Activated CD4-positive, CD25-positive, alpha-beta regulatory T cell treated with anti-CD3 and anti-CD28 coated beads, Interleukin-2, amount 50 U/mL, for 24 hours (primary cell): ENCODE measurements at places on chromosomes 11 and 22.

- ATAC-seq = peak; percentile 37
Measured at GRCh38 chr11:57460022-57460757, at the start of gene RTN4RL2. Gene RTN4RL2 (plus strand): TSS chr11:57460528. CDS start chr11:57460866, 338 bp downstream.

DNA sequence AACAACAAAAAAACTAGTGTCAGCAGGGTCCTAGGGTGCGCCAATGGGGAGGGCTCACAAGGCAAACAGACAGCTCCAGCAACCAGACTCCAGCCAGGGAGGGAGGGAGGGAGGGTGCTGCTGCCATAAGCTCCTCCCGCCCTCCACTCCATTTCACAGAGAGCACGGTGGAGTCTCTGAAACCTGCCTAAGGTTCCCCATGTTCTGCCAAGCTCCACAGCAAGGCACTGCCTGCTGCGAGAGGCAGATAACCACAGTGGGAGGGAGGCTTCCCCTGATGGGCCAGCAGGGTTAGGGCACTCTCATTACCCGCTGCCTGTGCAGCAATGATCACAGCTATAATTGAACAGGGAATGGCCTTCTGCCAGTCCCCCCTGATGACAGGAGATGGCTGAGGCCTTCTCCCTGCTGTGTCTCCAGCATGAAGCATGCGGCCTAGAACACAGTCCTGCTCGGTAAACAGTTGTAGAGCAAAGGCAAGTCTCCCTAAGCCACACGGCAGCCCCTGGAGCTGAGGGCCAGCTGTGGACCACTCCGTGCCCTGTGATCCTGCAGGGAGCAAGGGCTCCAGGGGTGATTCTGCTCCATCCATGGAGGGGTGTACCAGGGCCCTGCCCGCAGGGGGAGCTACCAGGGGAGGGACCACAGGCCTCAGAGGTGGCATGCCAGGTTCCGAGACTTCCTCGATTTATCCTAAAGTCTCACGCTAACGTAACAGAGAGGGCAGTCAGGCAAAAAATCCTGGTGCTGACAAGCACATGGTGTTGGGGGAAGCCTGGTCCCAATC lies 42.9 kb downstream of the PC start:
- ATAC-seq = no peak

GRCh38 chr11:43404836-43405479 lies 46.2 kb downstream of the TTC17 start:
- no peak for ATAC-seq

GRCh38 chr22:28949788-28950187 lies 66.4 kb downstream of the ZNRF3 start:
- no peak for ATAC-seq

GRCh38 chr11:728901-729491 lies 18.3 kb upstream of the TALDO1 start:
- no peak for ATAC-seq

GRCh38 chr22:44783581-44783980 lies 31.2 kb downstream of the ARHGAP8 start:
- ATAC-seq = no peak

DNA sequence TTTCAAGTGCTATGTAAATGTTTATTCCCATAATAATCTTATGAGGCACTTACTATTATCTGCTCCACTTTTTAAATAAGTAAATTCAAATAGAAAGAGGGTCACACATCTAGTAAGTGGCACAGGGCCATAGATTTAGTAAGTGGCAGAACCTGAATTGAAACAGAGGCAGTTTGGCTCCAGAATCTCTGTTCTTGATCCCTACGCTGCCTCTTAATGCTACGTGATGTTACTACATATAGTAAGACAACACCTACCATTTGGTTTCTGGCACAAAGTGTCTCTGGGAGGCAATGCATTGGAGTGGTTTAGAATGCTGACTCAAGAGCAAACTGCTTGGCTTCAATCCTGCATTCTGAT lies 1018.3 kb downstream of the DLG2 start:
- ATAC-seq = no peak

DNA sequence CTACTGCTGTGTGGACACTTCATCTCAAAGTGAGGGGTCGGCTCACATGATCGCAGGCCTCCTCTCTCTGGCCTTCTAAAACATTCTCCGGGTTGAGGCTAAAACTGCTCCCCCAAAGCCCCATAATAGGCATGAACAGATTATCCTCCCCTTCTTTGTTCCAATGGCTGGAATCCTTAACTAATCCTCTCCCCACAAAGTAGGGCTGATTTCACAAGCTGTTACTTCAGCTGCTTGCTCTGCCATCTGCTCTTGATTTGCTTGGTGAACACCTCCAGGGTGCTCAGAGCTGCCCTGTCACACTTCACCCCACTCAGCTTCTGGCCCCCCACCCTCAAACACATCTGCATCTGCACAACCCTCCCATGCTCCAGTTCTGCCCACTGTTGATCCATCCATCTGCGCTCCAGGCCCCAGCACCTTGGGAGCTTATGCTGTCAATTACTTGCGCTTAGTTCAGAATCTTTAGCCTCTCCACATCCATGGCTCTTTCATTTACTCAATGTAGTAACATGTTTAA lies 173.1 kb upstream of the API5 start:
- ATAC-seq = no peak

DNA sequence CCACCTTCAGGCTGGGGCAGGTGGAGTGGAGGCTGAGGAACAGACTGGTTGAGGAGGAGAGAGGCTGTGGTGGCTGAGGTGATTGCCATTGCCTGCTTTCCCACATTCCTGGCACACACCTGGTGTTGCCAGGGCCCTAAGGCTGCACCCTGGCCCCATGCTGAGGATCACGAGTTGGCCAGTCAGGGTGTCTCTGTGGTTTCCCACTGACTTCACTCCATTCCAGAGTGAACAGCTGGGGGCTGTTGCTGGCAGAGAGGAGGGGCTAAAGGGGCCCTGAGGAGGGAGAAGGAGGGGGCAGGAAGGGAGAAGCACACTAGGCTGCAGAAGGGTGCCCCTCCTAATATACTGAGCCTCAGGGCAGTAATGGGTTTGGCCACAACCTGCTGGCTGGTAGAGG lies 1.8 kb downstream of the TMEM86A start:
- ATAC-seq = no peak
